ENCODE measurements at places on chromosomes 1 and 21. TPM values are rescaled to one million over a fixed set of nuclear protein-coding genes. Genes with fewer than 3 reads are reported as not detected.

- DNase-seq = no peak
Measured at GRCh38 chr1:209835782-209836298, 8.1 kb downstream of the UTP25 start.

GRCh38 chr1:93904228-93904627 is 5.0 kb downstream of the GCLM start:
- no peak for DNase-seq

DNA sequence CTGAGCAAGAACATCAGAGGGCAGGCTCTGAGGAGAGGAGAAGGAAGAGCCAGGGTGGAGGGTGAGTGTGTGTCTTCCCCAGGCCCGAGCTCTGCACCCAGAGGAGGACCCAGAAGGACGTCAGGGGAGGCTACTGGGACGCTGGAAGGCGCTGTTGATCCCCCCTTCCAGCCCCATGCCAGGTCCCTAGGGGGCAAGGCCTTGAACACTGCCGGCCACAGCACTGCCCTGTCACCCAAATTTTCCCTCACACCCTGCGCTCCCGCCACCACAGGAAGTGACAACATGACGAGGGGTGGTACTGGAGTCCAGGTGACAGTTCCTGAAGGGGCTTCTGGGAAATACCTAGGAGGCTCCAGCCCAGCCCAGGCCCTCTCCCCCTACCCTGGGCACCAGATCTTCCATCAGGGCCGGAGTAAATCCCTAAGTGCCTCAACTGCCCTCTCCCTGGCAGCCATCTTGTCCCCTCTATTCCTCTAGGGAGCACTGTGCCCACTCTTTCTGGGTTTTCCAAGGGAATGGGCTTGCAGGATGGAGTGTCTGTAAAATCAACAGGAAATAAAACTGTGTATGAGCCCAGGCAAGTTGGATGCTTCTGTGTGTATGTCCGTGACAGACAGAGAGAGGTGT is 17.1 kb downstream of the BCAN start:
- DNase-seq = no peak

- DNase-seq = no peak
Measured at GRCh38 chr1:209516771-209517680, 66.5 kb upstream of the CAMK1G start.

DNA sequence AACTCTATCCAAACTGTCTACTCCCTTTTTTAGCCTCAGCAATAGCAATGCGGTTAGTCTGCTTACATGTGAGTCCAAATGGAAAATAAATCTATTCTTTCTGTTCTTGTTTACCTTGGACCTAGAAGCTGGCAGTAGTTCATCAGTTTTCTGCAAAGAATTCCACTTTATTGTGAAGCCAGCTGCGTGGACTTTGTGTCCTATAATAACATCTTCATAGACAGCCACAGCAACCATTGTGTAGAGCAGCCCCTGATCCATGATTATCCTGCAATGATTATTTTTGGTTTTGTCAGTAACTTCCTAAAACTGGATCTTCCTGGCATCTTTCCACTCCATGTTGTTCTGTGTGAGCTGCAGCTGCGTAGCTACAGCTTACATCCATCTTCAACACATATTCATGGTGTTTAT is 408.7 kb downstream of the NUF2 start:
- DNase-seq = no peak

- DNase-seq = no peak
Measured at GRCh38 chr1:183025782-183026774, 2.9 kb downstream of the LAMC1 start.

GRCh38 chr1:48035371-48036141 is 38.4 kb upstream of the TRABD2B start:
- DNase-seq = no peak

- no peak for DNase-seq
Measured at GRCh38 chr1:59025898-59026426, 242.1 kb upstream of the JUN start.

GRCh38 chr1:29912425-29912824 is 676.1 kb downstream of the PTPRU start:
- DNase-seq = no peak

DNA sequence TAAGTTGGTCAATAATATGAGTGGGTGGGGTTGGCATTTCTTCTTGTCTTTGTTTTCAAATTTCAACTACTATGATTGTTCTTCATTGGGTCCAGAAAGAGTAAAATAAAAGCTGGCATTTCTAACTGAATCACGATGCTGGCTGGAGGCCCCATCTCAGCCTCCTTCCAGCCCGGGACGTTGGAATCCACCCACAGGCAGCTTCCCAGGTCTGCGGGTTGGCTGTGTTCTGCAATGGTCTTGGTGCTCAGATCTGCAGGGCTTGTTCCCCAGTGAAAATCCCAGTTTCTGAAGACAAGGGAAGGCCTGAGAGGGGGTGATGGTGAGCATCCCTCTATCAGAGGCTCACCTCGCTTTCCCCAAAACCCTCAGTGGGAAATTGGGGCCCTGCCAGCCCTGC is 54.7 kb upstream of the ARHGEF16 start:
- no peak for DNase-seq

- DNase-seq = no peak
Measured at GRCh38 chr21:30714456-30714855, 4.1 kb downstream of the KRTAP21-3 start.

DNA sequence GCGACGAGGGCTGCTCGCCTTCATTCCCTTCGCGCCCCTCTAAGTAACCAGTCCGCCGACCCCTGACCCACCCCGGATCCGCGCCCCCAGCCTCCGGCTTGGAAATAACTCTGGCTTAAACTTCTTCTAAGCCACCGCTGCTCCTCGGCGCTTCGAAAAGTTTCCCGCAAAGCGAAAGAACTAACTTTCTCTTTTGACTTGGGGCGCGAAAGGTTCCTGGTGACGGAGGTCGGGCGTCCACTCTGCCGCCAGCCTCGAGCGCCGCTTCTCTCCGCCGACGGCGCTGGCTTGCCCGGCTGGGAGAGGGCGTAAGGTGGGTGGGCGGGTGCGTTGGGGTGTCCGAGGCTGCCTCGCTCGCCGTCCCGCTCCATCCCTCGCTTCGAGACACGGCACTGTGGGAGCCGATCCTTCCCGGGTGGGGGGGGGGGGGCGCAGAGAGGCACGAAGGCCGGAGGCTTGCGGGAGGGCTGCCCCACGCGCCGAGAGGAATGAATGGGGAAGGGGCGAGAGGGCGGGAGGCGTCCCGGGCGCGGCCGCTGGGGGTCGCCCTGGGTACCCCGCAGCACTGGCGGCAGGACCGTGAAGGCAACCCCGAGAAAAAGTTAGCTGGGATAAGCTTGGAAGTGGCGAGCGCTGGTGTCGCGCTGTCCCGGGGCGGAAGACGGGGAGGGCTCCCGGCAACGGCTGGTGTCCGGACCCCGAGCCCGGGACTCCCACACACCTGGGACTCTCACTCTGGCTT is 569 bp downstream of the ATF3 start:
- DNase-seq = peak; percentile 61

DNA sequence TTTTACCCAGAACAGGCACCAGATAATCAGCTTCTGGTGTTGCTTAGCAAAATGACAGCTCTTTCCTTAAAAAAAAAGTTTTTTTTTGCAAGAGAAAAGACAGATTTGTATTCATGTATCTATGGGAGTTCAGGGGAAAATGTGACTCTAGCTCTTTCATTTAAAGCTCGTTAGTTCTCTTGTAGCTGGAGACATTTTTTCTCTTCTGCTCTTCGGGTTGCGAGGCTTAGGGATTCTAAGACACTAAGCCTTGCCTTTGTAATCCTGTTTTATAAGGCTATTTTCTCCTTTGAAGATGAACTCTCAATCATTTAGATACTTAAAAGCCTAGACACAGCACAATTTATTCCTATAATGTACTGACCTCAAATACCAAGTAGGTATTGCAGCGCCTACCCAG is 40.3 kb upstream of the EDARADD start:
- no peak for DNase-seq

GRCh38 chr1:24948079-24948827 is 18.2 kb upstream of the RUNX3 start:
- DNase-seq = no peak

The RUNX3 gene
- not detected for total RNA-seq

The FCER1G gene
- 27.0 TPM for total RNA-seq

The DDAH1 gene
- 31.4 TPM for total RNA-seq

The SOAT1 gene
- total RNA-seq = 25.4 TPM

The KRTAP13-2 gene
- not detected for total RNA-seq

The AIM2 gene
- not detected for total RNA-seq

The RNU1-1 gene
- total RNA-seq = 15,479 TPM

The NGF gene
- total RNA-seq = not detected

The MACF1 gene
- total RNA-seq = 144 TPM

All from body of pancreas (tissue), 4 donors.